ENCODE measurements at places on chromosomes 12 and 14.

GRCh38 chr14:56342494-56342942, 224.3 kb downstream of the PELI2 start:
- DNase-seq = no peak

- no peak for DNase-seq
These were observed 34.0 kb downstream of the GRIN2B start for GRCh38 chr12:13947276-13947946.

DNA sequence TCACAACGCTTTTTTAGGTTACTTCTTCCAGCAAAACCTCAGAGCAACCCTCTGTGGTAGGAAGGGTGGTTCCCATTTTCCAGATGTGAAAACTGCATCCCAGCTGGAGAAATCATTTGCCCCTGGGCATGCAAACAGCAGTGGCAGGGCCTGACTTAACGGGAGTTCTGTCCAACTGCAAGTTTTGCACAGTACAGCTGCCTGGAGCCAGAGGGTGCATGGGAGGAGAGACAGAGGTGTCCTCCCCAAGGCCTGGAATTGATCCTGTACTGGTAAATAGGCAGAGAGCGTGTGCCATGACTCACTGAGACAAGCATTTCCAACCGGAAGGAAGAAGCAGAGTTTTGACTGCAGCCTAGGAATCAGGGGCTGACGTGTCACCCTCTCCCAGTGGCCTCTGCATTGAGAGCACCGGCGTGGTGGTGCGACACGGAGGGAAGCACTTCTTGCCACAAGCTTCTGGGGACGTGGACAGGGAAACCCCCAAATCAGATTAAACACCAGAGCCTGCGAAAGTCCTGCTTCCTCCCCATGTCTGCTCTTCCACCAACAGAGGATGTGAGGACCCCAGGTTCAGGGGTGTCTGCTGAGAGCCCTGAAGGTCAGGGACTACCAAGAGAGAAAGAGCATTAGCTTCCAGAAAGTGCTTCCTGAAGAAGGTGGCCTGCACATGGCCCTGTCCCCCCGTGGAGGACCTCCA, 19.0 kb upstream of the SERPINA4 start:
- no peak for DNase-seq

DNA sequence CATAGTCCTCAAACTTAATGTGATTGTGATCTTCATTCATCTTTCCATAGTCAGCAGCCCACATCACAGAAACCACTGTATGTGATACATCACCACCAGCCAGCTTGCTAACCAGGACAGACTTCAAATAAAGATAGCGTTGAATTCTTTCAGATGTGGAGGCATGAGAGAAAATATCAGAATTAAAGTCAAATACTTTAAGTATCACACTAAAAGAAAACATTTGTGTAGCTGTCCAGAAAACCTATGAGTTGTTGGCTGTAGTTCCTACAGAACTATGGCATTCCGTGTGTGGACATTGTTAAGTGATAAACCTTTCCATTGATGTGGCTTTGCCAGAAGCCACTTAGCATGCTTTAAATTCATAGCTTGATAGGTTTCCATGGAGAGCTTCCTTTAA, 105.1 kb downstream of the LLPH start:
- DNase-seq = no peak

DNA sequence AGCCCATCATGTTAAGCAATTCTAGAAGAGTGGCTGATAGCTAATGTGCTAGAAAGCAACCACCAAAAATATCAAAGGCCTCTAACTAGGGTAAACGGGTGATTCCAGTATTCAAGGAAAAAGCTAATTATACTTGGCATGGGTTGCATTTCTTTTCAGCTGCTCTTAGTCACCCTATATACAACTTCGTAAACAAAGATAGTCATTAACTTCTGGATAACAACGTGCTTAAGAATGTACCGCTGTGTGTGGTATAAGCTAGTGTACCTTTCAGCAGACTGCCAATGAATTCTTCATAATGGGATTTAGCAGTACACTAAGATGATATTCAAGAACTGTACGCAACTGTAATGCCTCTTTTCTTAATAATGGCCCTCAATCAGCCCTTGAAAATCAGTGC, 42.2 kb upstream of the SLC6A13 start:
- DNase-seq = no peak

- DNase-seq = no peak
These were observed 33.6 kb upstream of the CRY1 start for GRCh38 chr12:107126796-107127481.

GRCh38 chr12:105843986-105844760, 294.6 kb downstream of the NUAK1 start:
- no peak for DNase-seq

GRCh38 chr14:78141590-78141989, 28.6 kb upstream of the NRXN3 start:
- DNase-seq = no peak

DNA sequence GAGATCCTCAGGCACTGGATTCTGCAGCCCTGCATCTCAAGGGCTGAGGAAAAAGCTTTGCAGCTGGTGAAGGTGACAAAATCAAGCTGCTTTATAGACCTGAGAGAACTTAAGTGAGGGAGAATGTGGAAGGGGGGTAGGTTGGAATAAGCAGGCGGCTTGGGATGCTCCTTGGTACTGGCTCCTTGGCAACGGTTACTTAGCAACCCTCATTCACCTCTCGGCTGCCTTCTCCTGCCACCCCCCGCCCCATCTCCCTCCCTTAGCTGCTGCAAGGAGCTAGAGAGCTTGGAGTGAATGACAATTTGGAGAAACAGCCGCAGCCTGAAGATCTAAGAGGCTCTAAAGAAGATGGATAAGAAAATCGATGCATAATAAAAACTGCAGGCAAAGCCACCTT, 44.1 kb upstream of the CISTR start:
- no peak for DNase-seq

DNA sequence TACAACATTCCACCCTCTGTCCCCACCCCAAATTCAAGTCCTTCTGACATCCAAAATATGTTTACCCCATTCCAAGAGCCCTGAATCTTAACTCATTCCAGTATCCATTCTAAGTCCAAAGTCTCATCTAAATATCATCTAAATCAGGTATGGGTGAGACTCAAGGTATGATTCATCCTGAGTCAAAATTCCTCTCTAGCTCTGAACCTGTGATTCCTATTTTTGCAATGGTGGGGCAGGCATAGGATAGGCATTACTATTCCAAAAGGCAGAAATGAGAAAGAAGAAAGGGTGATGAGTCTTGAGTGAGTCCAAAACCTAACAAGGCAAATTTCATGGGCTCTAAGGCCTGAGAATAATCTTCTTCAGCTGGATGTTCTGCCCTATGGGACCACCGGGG, 140.3 kb upstream of the FAR2 start:
- DNase-seq = no peak

GRCh38 chr14:21081521-21082142, 11.5 kb downstream of the ARHGEF40 start:
- DNase-seq = no peak

GRCh38 chr14:102189874-102190273, 50.2 kb downstream of the WDR20 start:
- no peak for DNase-seq

DNA sequence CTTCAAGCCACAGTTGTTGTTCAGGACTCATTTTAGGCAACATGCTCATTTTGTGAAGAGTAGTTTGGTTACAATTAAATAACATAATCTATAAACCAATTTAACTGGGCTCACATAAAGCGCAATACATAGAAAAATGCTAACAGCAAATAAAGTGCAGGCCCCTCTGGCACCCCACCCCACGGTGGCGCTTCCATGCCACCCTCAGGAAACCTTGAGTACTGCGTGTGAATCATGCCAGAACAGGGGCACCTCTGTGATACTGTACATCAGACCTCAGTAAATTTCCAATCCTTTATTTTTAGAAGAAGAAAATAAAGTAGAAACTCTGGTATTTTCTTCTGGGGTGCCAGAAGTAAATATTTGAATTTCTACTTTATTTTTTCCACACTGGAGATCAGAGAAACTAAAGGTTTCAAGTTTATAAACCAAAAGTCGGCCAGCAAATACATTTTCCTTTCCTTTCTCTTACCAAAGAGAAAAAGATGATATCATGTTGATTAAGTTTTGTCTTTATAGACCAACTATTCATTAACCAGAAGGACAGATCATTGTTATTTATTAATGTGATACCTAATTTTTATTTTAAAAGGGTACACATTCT, 316.8 kb downstream of the PAWR start:
- DNase-seq = no peak

GRCh38 chr12:6171409-6172015, 28.7 kb upstream of the CD9 start:
- DNase-seq = no peak

DNA sequence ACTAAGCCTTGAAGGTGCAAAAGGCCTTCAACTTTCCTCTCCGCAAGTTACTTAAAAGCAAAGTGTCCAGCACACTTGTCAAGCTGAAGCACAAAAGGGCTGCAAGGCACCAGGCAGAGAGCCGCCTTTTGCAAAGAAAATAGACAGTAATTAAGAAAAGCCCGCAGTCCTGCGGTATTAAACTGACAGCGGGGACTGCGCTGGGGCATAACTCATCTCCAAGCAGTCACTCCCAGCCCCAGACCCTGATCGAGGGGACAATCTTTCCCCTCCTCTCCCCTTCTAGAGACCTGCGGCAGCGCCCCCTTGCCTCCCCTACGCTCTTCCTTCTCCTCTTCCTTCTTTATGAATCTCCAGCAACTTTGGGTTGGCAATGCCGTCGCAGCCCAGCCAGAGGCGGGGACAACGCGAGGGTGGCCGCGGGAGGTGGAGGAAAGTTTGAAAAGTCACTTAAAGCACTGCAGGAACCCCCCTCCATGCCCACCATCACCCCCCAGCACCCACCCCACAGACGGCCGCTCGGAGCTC, 200.9 kb upstream of the CAND1 start:
- peak; percentile 3 for DNase-seq

GRCh38 chr12:92078167-92079053, 67.2 kb downstream of the BTG1 start:
- DNase-seq = no peak

GRCh38 chr14:96421236-96421635, 29.3 kb downstream of the AK7 start:
- no peak for DNase-seq

- peak; percentile 8 for DNase-seq
These were observed 19.1 kb upstream of the ARMH4 start for GRCh38 chr14:58171090-58171489.

DNA sequence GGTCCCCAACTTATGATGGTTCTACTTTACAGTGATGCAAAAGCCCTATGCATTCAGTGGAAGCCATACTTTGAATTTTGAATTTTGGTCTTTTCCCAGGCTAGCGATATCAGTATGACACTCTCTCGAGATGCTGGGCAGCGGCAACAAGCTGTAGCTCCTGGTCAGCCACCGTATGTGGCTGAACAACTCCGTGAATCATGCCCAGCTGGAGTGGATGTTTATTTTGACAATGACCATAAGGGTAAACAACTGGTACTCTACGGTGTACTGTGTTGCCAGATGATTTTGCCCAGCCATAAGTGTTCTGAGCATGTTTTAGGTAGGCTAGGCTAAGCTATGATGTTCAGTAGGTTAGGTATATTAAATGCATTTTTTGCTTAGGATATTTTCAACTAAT, 8.2 kb upstream of the ZNF410 start:
- DNase-seq = no peak

- DNase-seq = no peak
These were observed 298.6 kb upstream of the PPFIA2 start for GRCh38 chr12:82057770-82058169.

GRCh38 chr12:124565656-124566160, 1.7 kb downstream of the NCOR2 start:
- no peak for DNase-seq

DNA sequence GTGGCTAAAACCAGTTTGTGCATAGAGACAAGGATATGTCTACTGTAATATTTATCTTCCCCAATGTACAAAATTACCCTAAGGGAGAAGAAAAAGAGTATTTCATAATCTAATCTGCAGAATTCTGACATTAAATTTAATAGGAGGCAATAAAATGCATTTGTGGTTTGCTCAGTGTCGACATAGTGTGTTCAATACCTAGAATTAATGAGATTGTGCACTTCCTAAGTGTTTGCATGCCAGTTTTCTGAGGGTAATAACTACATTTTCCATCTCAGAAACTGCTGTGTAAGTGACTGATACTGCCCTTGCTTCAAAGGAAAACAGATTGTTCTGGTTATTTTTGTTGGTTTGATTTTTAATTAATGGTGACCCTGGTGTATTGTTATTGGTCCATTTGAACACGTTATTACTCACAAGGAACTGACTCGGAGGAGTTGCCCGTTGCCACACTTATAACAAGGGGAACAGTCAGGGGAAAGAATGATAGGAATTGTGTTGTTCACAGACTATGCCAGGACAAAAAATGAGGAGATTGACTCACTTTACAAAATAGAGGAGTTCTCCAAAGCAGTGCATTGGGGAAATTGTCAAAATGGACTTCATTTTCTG, 960.3 kb upstream of the TMEM132C start:
- DNase-seq = no peak

GRCh38 chr12:49880756-49881414, 22.8 kb downstream of the FAIM2 start:
- no peak for DNase-seq

DNA sequence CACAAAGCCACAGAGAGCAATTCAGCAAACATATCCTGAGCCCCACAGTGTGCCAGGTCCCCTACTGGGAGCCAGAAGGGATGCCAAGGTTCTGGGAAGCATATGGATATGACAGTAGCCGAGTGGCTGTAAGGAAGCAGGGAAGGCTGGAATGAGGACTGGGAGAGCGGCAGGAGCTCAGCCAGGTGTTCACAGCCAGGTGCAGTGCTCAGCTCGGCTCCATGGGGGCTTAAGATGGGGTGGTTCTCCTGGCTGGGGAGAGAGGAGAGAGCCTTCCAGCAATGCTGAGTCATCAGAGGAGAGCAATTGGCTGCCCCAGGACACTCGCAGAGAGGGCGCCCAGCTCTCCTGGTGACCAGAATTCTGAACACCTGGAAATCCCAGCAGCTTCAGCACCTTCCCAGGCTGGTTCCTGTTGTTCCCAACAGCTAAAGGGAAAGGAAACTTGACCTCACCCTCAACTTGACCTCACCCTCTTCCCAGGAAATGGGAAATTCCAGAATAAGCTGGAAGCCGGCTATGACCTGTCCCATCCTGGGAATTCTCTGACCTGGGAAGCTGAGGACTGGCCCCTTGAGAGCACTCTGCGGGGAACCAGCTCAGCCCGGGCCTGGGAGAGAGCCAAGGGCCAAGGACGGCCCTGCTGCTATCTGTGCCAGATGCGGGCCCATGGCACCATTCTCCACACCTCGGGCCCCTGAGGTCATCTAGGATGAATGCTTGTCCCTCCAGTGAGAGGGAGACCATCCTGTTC, 34.6 kb downstream of the SLC6A12 start:
- DNase-seq = no peak

DNA sequence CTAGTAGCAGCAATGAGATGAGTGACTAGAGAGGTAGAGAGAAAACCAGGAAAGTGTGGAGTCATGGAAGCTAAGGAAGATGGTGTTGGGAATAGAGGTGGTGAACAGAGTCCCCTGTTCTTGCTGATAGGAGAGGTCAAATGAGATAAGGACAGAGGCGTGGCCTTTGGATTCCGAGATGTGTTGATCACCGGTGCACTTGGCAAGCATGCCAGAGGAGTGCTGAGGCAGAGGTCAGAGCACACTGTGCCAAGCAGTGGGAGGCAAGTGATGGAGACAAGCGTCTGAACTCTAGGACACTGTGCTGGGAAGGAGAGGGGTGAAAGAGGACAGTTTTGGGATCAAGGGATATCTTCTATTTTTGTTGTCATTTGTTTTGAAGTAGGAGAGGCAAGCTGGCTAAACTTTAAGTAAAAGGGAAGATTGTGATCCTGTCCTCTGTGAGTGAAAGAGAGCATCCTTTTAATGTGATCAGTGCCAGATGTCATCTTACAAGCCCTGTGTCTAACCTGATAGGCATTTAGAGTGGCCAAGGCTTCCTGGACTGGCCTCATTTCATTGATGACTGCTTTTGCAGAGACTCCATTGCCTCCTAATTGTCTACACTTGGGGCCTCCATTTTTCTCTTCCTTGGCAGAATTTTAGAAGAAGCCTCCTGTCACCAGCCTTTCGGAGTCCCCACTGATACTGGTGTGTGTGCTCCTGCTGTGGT, 336.4 kb downstream of the CACNA1C start:
- no peak for DNase-seq
